ENCODE measurements at places on chromosomes 3 and 15.

GRCh38 chr3:183226333-183226890 is 26.6 kb upstream of the B3GNT5 start:
- no peak overlapping the region for H3K4me3 ChIP-seq
- H3K4me1 ChIP-seq: no peaks in the 10 kb centered on the region
- no peak overlapping the region for H3K27ac ChIP-seq
- no peak for DNase-seq

DNA sequence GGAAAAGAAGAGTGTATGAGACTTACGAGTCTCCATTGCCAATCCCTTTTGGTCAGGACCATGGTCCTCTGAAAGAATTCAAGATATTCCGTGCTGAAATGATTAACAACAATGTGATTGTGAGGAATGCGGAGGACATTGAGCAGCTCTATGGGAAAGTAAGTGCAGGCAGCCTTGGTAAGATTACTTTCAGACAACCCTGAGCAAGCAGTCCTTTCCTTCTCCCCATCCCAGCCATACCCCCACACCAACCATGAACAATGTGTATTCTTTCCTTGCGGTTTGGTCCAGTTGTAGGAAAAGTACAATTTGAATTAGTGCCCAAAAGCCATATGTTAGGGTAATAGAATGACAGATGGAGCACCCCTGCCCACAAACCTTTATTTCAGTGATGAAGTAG is 5.6 kb downstream of the TSEN2 start:
- no peaks in the 10 kb centered on the region for H3K27me3 ChIP-seq
- no peak overlapping the region for H3K27ac ChIP-seq
- DNase-seq: no peak
- peaks cover 18% of the 10 kb centered on the region for H3K36me3 ChIP-seq
- no peak overlapping the region for H3K4me3 ChIP-seq

GRCh38 chr3:16382845-16383244 is 117.8 kb downstream of the OXNAD1 start:
- H3K27ac ChIP-seq: no peak overlapping the region
- no peaks in the 10 kb centered on the region for H3K36me3 ChIP-seq
- no peak for DNase-seq
- no peaks in the 10 kb centered on the region for H3K27me3 ChIP-seq

DNA sequence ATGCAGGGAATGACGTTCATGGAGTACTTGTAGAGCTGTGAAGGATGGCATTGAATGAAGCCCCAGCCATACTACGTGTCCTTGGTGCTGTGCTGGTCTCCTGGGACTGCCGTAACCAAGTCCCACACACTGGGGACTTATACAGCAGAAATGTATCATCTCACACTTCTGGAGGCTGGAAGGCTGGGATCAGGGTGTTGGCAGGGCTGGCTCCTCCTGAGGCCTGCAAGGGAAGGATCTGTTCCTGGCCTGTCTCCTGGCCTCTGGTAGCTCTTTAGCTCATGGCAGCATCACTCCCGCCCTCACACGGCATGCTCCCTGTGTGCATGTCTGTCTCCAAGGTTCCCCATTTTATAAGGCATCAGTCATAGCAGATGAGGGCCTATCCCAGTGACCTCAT is 29.5 kb upstream of the GABRG3 start:
- no peaks in the 10 kb centered on the region for H3K36me3 ChIP-seq
- H3K27ac ChIP-seq: no peak overlapping the region
- no peaks in the 10 kb centered on the region for H3K27me3 ChIP-seq
- no peak for DNase-seq
- no peak overlapping the region for H3K4me3 ChIP-seq

DNA sequence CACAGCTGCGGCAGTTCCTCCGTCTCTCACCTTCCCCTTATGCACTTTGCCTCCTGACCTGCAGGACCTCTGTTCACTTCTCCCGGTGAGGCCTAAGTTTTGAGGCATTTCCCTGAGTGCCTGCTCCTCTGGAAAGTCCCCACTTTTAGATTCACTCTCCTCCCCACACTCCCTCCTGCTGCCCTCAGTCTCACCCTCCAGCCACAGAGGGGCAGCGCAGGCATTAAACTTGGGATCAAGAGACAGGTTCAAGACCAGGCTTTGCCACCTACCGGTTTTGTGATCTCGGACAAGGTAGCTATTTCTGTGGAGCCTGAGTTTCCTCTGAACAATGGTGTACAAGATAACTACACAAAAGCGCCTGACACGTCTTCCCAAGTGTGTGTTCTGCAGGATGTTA is 19.4 kb downstream of the SLC6A11 start:
- no peak overlapping the region for H3K27ac ChIP-seq
- H3K27me3 ChIP-seq: no peaks in the 10 kb centered on the region
- H3K4me3 ChIP-seq: no peak overlapping the region
- no peaks in the 10 kb centered on the region for H3K4me1 ChIP-seq
- H3K36me3 ChIP-seq: no peaks in the 10 kb centered on the region

DNA sequence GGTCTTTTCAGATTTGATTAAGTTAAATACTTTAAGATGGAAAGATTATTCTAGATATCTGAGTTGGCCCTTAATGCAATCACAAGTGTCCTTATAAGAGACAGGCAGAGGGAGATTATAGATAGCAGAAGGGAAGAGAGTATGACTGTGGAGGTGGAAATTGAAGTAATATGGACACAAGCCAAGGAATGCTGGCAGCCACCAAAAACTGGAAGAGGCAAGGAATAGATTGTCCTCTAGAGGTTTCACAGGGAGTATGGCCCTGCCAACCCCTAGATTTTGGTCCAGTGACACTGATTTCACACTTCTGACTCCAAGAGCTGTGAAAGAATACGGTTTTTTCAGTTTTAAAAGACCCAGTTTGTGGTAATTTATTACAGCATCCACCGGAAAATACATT is 1498.7 kb upstream of the CADM2 start:
- no peak overlapping the region for H3K4me3 ChIP-seq
- no peak for DNase-seq
- H3K4me1 ChIP-seq: no peaks in the 10 kb centered on the region
- H3K27ac ChIP-seq: no peak overlapping the region
- no peaks in the 10 kb centered on the region for H3K36me3 ChIP-seq

DNA sequence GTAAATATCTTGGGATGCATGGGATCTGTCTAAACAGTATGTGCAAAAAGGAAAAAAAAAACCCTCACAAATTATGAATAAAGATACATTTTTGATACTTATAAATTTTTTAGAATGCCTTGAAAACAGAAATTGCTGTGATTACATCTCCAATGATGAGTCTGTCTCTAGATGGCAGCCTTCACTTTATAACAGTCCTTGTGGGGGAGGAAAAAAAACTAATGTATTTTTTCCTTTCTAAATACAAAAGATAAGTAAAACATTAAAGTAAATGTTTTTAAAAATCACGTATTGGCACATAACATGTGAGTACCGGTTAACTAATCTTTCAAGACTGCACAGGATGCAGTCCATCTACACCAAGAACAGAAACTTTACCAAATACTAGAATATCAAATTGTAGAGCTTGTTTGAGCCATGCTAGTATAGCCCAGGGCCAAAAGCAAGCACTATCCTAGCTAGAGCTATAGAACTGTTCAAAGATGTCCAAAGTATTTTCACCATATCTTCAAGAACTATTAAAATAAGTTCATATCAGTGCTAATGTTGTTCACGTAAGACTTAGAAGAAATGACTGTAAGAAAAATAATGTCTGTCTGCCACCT is 206.4 kb downstream of the STAG1 start:
- no peaks in the 10 kb centered on the region for H3K27me3 ChIP-seq
- no peaks in the 10 kb centered on the region for H3K4me1 ChIP-seq
- no peak overlapping the region for H3K27ac ChIP-seq
- no peak overlapping the region for H3K4me3 ChIP-seq
- no peak for DNase-seq

GRCh38 chr3:160368804-160369203 is 30.2 kb downstream of the IFT80 start:
- DNase-seq: no peak
- peaks cover 5% of the 10 kb centered on the region for H3K4me1 ChIP-seq
- no peak overlapping the region for H3K27ac ChIP-seq
- no peaks in the 10 kb centered on the region for H3K27me3 ChIP-seq
- H3K4me3 ChIP-seq: no peak overlapping the region

DNA sequence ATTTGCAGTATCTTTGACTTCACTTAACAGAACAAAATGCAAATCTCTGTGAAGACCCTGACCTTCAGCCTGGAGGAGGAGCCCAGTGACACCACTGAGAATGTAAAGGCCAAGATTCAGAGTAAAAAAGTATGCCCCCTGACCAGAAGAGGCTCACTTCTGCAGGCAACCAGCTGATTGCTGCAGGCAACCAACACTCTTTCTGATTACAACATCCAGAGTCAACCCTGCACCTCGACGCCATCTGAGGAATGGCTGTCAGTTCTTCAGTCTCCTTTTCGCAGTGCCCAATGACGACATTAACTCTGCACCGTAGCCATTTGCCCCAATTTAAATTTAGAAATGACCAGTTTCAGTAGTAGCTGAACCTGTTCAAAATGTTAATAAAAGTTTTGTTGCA is 14.9 kb downstream of the ATP13A3 start:
- no peaks in the 10 kb centered on the region for H3K4me1 ChIP-seq
- no peak overlapping the region for H3K4me3 ChIP-seq
- DNase-seq: no peak
- H3K27me3 ChIP-seq: no peaks in the 10 kb centered on the region

GRCh38 chr15:39310633-39311032 is 270.2 kb upstream of the THBS1 start:
- DNase-seq: no peak
- no peaks in the 10 kb centered on the region for H3K36me3 ChIP-seq
- H3K4me3 ChIP-seq: no peak overlapping the region
- no peaks in the 10 kb centered on the region for H3K27me3 ChIP-seq

All from effector memory CD4-positive, alpha-beta T cell (primary cell).